Neuronal stem cell (in vitro differentiated cells): ENCODE measurements at places on chromosomes 6 and 20.

- DNase-seq, result no peak
These were observed 18.9 kb upstream of the SRSF6 start for GRCh38 chr20:43438578-43439316.

GRCh38 chr6:25793970-25794369 lies 37.9 kb downstream of the SLC17A1 start:
- no peak for DNase-seq

DNA sequence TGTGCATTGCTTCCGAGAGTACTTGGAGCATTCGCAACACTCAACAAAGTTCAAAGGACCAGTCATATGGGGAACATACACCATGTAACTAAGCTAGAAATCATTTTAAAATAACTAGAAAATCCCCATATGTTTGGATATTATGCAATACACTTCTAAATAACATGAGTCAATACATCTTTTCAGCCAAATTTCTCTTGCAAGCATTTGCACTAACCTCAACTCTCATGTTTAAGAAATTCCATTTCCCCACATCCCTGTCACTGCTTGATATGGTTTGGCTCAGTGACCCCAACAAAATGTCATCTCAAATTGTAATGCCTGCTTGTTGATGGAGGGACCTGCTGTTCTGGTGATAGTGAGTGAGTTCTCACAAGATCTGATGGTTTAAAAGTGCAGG lies 85.7 kb upstream of the CST7 start:
- no peak for DNase-seq

- DNase-seq, result no peak
These were observed 5.7 kb upstream of the TNXB start for GRCh38 chr6:32114796-32115195.
